ENCODE measurements at places on chromosomes 2 and 18. TPM values are rescaled to one million over a fixed set of nuclear protein-coding genes. Genes with fewer than 3 reads are reported as not detected.

SELENOI gene
- 77.1 TPM for total RNA-seq

REG1A gene
- total RNA-seq, result not detected

TTN gene
- total RNA-seq, result 101 TPM

TANC1 gene
- 3.4 TPM for total RNA-seq

KLHL41 gene
- not detected for total RNA-seq

- peak; percentile 55 for DNase-seq
These were observed 56.1 kb downstream of the SLC35F5 start for GRCh38 chr2:113700186-113700841.

GRCh38 chr2:20797096-20797495 is 25.8 kb downstream of the LDAH start:
- DNase-seq, result no peak

- no peak for DNase-seq
These were observed 248.8 kb upstream of the FN1 start for GRCh38 chr2:215684448-215685237.

GRCh38 chr2:133459590-133459989 is 108.7 kb downstream of the NCKAP5 start:
- DNase-seq, result no peak

GRCh38 chr18:57447154-57447621 is 12.0 kb downstream of the ONECUT2 start:
- DNase-seq, result peak; percentile 95

GRCh38 chr2:30702694-30703093 is 104.6 kb downstream of the CAPN13 start:
- no peak for DNase-seq

Measured in endodermal cell (in vitro differentiated cells).